ENCODE measurements at places on chromosomes 2 and 18.

GRCh38 chr2:207162316-207162715 is 3.4 kb downstream of the KLF7 start:
- DNase-seq, result no peak

DNA sequence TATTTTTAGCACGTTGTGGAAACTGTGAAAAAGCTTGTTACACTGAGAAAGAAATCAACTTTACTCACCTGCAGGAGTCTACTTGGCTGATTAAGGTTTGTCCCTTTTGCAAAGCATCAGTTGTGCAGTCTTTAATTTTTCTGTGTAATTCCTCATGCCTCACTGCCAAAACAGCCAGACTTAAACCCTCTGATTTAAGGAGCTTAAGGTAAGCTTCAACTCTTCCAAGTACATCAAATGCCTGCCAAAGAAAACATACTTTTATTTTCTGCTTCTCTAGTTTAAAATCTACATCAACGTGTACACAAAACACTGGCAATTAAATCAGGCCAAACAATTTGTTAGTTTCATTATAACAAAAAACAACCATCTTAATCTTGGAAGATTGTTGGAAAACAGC is 98.0 kb upstream of the TTN start:
- DNase-seq, result no peak

DNA sequence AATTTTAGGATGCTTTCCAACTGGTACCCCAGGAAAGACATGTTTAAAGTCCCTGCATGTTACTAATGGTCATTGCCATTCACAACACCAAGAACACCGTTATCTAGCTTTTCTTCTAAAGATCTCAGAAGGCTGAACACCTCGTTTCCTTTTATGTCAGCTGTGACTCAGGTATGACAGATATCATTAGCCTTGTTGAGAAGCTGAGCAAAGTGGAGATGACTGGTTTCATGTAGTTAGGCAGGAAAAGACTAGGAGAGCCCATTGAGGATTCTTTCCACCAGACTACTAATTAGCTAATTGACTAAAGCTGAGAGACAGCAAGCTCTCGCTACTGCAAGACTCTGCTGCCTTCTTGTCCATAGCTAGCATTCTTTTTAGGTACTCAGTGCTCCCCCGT is 32.0 kb upstream of the ARL5A start:
- DNase-seq, result no peak

GRCh38 chr2:195596840-195597239 is 60.2 kb upstream of the SLC39A10 start:
- DNase-seq, result no peak

GRCh38 chr18:31424383-31424988 is 23.1 kb upstream of the DSG3 start:
- peak; percentile 24 for DNase-seq

- DNase-seq, result no peak
Observed at GRCh38 chr2:45288532-45289417, 279.5 kb upstream of the SIX2 start.

DNA sequence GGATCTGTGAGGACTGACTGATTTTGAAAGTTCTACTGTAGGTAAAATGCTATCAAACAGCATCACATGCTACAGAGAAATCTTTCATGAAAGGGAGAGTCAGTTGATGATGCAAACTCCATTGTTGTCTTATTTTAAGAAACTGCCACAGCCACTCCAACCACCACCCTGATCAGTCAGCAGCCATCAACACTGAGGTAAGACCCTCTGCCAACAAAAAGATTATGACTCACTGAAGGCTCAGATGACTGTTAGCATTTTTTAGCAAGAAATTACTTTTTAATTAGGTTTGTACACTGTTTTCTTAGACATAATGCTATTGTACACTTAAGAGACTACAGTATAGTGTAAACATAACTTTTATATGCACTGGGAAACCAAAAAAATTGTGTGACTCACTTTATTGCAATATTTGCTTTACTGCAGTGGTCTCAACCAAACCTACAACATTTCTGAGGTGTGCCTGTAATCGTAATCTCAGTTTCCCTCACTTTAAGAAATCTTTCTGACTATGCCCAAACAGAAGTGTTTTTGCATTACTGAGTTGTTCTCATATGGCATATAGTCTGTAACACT is 42.8 kb downstream of the METTL8 start:
- no peak for DNase-seq

GRCh38 chr18:70489986-70490933 is 201.4 kb downstream of the SOCS6 start:
- peak; percentile 21 for DNase-seq

DNA sequence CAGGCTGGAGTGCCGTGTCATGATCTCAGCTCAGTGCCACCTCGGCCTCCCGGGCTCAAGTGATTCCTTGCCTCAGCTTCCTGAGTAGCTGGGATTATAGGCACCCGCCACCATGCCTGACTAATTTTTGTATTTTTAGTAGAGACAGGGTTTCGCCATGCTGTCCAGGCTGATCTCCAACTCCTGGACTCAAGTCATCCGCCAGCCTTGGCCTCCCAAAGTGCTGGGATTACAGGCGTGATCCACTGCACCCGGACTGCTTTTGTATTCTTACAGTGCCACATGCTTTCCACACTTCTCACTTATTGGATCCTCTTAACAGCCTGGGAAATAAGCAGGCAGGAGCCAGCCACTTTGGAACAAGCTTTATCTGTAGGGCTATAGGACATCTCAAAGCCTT is 25.3 kb upstream of the BCL2L11 start:
- no peak for DNase-seq

DNA sequence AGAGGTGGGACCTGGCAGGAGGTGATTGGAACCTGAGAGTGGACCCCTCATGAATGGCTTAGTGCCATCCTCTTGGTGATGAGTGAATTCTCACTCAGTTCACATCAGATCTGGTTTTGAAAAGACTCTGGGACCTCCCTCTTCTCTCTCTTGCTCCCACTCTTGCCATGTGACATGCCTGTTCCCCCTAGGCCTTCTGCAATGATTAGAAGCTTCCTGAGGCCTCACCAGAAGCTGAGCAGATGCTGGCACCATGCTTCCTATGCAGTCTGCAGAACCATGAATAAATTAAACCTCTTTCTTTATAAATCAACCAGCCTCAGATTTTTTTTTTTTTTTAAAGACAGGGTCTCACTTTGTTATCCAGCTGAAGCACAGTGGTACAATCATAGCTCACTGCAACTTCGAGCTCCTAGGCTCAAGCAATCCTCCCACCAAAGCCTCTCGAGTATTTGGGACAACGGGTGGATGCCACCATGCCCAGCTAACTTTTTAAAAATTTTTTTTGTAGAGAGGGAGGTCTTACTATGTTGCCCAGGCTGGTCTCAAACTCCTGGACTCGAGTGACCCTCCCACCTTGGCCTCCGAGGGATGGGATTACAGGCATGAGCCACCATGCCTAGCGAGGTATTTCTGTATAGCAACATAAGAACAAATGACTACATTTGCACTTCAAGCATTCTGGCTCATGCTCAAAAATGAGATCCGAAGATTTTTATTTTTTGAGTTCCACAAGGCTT is 2.0 kb upstream of the ZFAND2B start:
- no peak for DNase-seq

- DNase-seq, result no peak
Observed at GRCh38 chr2:101617796-101618195, 79.7 kb upstream of the MAP4K4 start.

- DNase-seq, result no peak
Observed at GRCh38 chr2:216107760-216108159, 1.4 kb upstream of the XRCC5 start.

- DNase-seq, result no peak
Observed at GRCh38 chr2:24712296-24712695, 80.9 kb downstream of the PTRHD1 start.

DNA sequence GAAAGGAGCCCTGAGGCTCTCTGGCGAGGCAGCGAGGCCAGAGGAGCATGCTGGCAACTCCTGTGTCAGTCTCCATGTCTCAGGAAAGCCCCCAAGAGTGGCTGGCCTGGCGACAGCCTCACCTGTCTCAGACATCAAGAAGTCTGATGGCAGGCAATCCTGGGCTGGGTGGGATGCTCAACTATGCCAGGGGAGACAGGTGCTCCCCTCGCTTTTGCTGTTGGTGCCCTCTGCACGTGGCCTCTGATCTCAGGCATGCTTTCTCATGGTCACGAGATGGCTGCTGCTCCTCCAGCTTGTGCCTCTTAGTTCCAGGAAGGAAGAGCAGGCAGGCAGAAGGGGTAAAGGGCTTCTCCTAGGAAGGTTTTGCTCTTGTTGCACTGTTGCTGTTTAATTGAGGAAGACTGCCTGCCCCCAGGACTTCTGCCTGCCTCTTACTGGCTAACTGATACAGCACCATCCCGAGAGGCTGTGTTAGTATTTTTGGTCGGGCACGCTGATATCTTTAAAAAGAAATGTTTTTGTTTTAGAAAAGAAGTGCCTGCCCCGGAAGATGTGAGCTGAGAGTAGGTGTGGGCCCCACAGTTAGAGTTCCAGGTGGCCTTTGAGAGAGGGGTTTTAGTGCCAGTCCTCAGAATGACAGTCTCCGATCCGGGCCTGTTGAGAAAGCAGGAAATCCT is 344.8 kb upstream of the HS6ST1 start:
- DNase-seq, result no peak

GRCh38 chr2:237968048-237968862 is 1.4 kb downstream of the UBE2F start:
- DNase-seq, result no peak

DNA sequence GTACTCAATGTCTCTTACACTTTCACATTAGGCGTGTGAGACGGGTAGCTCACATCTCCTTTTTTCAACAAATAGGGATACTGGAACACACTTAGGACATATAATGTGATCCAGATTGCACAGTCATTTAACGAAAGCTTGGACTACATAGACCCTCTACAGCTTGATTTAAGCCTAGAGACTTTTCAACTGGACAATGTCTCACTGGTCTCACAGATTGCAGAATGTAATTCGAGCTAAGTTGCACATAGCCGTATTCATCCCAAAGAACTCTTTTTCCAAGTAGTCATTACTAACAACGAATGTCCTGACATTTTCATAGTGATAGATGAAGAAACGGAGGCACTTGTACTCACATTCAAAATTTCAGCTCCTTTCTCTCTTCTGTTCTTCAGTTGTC is 612.1 kb downstream of the ZEB2 start:
- no peak for DNase-seq

DNA sequence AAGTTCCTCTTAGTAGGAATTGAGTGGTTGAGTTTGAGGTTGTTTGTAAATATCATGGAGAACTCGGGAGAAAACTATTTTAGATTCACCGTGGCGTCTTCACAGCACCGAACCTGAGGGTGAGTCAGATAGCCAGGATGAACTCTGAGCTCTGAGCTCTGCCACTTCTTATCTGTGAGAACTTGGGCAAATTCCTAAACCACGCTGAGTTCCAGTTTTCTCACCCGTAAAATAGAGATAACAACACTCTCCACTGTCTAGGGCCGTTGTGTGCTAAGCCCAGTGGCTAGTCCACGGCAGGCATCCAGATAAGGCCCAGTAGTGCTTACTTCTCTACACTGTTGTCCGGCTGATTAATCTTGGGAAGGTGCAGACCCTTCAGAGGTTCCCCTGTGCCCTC is 7.0 kb downstream of the KIF5C start:
- no peak for DNase-seq

DNA sequence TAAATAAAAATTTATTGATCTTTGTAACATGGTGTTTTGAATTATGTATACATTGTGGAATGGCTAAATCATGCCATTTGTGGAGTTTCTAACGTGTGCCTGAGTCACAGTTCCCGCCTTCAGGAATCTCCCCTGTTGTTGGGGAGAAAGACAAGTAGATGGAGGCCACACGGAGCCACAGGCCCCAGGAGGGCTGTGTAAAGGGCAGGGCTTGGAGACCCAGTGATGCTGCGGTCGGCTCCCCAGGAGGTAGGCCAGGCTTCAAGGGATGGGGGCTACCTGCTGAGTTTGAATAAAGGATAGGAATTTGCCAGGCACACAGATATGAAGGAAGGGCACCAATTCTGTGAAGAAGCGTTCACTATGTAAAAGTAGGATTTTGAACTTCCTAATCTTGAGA is 257.1 kb downstream of the GBX2 start:
- no peak for DNase-seq

GRCh38 chr2:51013933-51014526 is 17.9 kb downstream of the NRXN1 start:
- DNase-seq, result no peak

GRCh38 chr18:44521668-44522022 is 159.0 kb upstream of the SETBP1 start:
- no peak for DNase-seq

GRCh38 chr2:196276421-196276820 is 105.0 kb upstream of the STK17B start:
- DNase-seq, result no peak

- DNase-seq, result no peak
Observed at GRCh38 chr2:232146294-232146693, 184.8 kb downstream of the DIS3L2 start.

GRCh38 chr2:88331239-88331638 is 121.3 kb downstream of the FOXI3 start:
- no peak for DNase-seq

GRCh38 chr2:63984606-63985359 is 34.4 kb downstream of the VPS54 start:
- DNase-seq, result no peak

- no peak for DNase-seq
Observed at GRCh38 chr2:153787612-153788011, 84.1 kb upstream of the GALNT13 start.

Measured in COLO829 (cell line).